Vagina (tissue), 2 donors: ENCODE measurements at places on chromosomes 5 and 9.

- DNase-seq = no peak
Observed at GRCh38 chr9:91276513-91276912, 85.2 kb downstream of the AUH start.

DNA sequence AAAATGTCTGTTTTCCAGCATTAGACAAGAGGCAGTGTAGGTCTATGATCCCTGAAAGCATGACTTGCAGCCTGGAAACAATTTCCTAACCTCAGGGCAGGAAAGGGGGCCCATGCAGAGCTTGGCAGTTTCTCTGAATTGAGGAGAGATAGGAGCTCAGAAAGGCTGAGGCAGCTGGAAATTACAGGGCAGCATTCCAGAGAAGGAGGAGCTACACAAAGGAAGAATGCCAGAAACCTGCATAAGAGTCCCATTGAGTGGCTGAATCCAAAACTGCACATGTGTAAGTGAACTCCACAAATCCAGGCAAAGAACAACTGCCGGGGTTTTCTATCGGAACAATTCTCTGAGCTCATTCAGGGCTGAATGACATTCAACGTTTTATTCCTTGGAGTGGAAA lies 346.8 kb downstream of the PIK3R1 start:
- no peak for DNase-seq

GRCh38 chr9:105332471-105332870 lies 88.0 kb downstream of the SLC44A1 start:
- no peak for DNase-seq

DNA sequence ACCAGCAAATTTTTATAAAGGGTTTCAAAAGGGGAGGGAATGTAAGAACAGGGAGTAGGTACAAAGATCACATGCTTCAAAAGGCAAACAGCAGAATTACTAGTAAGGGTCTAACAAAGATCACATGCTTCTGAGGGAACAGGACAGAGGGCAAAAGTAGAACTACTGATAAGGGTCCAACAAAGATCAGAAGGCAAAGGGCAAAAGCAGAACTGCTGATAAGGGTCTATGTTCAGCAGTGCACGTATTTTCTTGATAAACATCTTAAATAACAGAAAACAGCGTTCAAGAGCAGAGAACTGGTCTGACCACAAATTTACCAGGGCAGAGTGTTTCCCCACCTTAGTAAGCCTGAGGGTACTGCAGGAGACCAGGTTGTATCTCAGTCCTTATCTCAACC lies 469.5 kb upstream of the PIK3R1 start:
- DNase-seq = no peak

DNA sequence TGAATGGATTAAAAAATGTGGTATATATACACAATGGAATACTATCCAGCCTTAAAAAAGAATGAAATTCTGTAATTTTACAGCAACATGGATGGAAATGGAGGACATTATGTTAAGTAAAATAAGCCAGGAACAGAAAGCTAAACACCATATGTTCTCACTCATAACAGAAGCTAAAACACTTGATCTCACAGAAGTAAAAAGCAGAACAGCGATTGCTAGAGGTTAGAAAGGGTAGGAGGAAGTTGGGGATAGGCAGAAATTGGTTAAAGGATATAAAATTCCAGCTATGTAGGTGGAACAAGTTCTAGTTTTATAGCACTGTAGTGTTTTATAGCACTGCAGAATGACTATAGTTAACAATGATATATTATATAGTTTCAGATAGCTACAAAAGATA lies 15.8 kb downstream of the MARCHF3 start:
- no peak for DNase-seq

DNA sequence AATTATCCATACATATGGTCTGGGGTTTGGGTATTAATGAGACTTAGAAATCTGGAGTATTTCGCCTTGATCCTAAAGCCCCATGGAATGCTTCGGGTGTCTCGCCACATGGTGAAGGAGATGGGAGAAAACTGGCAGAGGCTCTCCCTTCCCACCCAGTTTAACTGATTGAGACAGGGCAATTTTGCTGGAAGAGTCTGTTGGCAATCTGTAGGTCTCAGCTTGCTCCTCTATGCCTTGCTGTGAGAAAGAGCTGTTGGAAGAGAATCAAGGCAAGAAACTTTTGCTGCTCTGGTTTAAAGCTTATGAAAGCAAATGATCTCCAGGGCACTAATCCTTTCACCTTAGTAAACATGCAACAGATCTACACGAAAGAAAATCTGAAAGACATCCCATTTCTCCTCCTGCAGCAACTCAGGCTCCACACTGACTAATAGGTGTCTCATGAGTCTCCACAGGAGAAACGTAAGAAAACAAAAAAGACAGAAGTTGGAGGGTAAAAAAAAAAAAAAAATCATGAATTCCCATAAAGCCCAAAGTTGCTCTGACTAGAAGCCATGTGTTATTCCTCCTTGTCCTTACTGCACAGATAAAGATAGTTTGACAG lies 369.9 kb downstream of the EFNA5 start:
- no peak for DNase-seq

DNA sequence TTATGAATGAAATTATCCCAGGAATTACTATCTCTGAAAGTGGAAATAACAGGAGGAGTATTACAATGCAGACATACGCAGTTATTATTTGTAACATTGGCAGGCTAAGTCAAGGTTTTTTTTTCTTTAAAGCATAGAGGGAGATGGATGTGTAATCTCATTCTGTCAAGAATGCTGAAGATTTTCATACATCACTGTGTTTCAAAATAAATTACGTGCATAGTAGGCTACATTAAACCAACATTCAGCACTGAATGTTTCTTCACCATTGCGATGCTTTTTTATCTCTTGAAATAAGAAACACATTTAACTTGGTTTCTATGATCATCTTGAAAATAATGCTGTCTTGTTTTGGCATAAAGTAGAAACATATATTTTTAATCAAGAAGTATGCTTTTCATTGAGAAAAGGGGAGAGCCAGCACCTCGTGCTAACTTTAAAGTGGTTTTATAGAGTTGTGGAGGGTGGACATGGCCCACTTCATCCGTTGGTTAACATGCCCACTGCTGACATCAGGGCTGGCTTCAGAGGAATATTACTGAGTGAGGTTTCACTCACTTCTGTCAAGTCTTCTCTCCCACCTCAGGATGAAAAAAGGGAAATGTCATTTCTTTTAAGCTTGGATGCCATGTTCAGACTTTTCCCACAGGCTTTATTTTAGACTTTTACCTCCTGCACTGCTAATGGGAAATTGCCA lies 203.6 kb upstream of the MEF2C start:
- DNase-seq = no peak

GRCh38 chr5:108858959-108859358 lies 111.3 kb downstream of the FER start:
- no peak for DNase-seq

DNA sequence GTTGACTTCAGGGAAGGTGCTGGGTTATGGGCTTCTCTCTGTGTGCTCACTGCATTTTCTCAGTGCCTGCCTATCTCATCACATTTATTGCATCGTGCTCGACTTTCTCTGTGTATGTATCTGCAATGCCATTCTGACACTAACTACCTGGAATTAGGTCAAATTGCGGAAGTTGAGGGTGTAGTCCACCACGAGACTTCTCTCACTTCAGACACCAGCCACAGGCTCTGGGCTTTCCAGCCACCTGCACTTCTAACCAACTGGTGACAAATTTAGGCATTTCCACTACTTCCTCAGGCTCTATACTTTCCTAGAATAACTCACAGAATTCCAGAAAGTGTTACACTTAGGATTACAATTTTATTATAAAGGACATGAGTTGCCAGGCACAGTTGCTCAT lies 188.6 kb upstream of the ZNF608 start:
- no peak for DNase-seq
